ENCODE measurements at places on chromosomes 6 and 20. TPM values are rescaled to one million over a fixed set of nuclear protein-coding genes. Genes with fewer than 3 reads are reported as not detected.

GRCh38 chr6:8731874-8732273 lies 296.5 kb upstream of the SLC35B3 start:
- DNase-seq: no peak

The LY6G5B gene
- total RNA-seq: 44.1 TPM

- no peak for DNase-seq
Observed at GRCh38 chr20:50980071-50980681, 21.6 kb downstream of the MOCS3 start.

The SUPT3H gene
- 20.6 TPM for total RNA-seq

DNA sequence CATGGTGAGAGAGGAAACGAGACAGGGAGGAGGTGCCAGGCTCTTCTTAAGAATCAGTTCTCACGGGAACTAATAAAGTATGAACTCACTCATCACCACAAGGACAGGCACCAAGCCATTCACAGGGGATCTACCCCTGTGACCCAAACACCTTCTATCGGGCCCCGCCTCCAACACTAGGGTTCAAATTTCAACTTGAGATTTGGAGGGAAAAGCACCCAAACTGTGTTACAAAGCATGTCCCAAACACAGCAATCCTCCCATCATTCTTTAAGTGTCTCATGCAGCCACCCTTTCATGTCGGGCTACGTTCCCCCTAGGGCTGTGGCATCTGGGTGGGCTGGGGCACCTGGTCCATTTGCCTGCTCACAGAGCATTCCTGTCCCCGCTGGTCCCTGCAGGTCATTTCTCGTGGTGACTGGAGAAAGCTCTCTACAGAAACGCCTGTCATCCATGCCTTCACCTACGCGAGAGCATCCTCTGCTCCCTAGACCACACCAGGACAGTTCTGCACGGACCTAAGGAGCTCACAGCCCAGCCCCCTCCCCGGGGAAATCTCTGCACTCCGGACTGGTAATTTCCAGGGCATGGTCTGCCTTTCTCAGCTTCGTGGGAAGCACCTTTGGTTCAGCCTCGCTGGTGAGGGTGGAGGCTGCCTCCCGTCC lies 79.6 kb downstream of the TTLL2 start:
- DNase-seq: no peak

- no peak for DNase-seq
Observed at GRCh38 chr6:139613496-139613895, 239.0 kb upstream of the CITED2 start.

The POU5F1 gene
- 1.6 TPM for total RNA-seq

GRCh38 chr6:14259594-14260152 lies 142.1 kb downstream of the CD83 start:
- no peak for DNase-seq

DNA sequence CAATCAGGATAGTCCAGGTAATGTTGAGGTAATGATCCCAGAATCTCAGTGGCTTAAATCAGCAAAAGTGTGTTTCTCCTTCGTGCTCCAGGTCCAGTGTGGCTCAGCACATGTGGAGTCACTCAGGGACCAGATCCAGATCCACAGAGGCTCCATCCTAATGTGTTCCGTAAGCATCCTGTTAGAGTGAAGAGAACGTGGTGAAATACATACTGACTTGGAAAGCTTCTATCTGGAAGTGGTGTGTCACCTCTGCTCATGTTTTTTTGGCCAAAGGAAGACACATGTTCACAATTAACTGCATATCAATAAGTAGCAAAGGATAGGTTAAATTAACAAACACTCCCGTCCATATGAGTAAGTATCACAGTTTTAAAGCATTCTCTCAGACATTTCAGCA lies 26.8 kb upstream of the PREP start:
- DNase-seq: no peak

DNA sequence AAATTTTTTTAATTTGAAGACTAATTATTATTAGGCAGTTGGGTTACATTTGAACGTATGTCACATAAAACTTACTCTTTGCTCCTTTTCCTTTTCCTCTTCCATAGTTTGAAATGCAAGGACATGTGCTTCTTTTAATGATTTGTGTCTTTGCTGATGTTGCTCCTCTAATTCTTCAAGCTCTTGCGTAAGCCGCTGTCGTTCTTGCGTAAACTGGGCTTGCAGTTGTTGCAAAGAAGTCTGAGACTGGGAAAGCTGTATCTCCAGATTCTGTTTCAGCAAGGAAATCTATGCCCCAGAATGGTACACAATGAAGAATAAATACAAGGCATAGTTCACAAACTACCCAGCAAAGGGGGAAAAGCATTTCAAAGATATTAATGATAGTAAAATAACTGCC lies 45.1 kb upstream of the MCM9 start:
- DNase-seq: no peak

DNA sequence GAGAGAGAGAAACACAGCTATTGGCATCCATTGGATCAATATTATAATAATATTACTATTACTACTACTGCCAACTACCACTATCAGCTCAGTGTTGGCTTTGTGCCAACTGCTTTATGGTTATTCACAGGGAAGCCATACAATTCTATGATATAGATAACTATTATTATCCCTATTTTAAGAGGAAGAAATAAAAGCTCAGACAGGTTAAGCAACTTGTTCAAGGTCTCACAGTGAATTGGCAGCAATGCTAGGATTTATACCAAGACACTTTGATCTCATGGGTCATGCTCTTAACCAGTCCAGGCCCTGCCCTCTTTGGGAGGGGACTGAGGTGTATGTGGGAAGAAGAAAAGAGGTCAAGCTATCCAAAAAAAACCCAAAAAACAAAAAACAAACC lies 82.0 kb upstream of the TRAF3IP2 start:
- DNase-seq: no peak

DNA sequence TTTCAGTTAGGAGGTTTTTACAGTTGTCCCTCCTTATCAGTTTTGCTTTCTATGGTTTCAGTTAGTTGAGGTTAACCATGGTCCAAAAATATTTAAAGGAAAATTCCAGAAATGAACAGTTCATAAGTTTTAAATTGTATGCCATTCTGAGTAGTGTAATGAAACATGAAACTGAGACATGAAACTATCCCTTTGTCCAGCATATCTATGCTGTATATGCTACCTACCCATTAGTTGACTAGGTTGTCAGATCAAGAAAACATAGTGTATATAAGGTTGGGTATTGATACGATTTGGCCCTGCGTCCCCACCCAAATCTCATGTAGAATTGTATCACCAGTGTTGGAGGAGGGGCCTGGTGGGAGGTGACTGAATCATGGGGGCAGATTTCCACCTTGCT lies 39.1 kb downstream of the VGLL2 start:
- no peak for DNase-seq

DNA sequence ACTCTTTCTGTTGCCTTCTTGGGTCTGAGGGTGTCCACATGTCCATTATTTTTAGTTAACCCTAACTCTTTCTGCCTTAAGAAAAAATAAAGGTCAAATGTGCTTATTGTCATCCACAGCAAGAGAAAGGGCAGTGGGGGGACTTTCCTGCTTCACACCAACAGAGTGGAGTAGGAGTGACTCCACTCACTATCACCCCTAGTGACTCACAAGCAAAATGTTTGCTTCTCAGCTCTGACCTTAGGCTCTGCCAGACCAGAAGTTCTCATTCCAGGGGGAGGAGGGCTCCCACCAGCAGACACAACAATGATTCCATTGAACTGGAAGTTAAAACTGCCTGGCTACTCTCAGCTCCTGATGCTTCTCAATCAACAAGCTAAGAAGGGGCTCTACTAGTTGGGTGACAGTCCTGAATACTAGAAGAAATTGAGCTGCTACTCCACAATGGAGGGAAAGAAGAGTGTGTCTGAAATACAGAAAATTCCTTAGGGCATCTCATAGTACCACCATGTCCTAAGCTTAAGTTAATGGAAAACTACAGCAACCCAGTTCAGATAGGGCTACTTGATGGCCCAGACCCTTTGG lies 83.9 kb upstream of the AFDN start:
- no peak for DNase-seq

The FBXL4 gene
- total RNA-seq: 20.7 TPM

The RBPJL gene
- total RNA-seq: not detected

GRCh38 chr6:111301946-111302345 lies 181.1 kb downstream of the REV3L start:
- no peak for DNase-seq

GRCh38 chr6:137313928-137314855 lies 95.0 kb upstream of the IFNGR1 start:
- peak; percentile 58 for DNase-seq

DNA sequence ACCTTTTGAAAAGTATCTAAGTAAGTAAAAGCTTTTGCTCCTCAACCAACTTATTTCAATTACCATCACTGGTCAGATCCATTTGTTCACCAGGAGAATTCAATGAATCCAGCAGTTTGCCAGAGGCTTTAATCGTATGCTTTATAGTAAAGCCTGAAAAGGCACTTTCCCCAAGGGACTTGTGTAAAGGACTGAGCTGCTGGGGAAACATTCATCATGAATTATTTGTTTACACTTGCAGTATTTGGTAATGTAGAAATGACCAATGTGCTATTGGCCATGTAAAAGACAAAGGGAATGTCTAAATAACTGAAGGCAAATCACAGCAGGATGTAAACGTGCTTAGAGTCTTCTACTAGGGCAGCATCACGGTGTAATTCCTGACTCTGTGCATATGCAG lies 471.4 kb downstream of the ADGRB3 start:
- no peak for DNase-seq

The CRYBG1 gene
- 28.2 TPM for total RNA-seq

DNA sequence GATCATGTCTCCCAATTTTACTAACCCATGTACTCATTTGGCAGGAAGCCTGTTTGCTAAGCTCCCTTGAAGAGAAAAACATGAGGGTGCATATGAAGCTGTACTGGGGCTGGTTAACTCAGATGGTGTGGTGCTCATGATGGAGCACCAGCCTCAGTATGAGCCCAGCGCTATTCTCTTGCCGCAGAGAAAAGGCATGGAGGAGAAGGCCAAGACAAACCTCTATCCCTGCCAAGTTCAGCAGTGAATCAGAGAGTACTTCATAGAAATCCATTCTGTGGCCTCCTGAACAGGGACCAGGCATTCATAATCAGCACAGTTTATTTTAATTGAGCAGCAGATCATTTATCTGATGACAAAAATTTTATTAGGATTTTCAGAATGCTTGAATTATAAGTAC lies 398.1 kb downstream of the LMBRD1 start:
- DNase-seq: no peak

The PRICKLE4 gene
- not detected for total RNA-seq

GRCh38 chr6:108655806-108656651 lies 95.3 kb downstream of the FOXO3 start:
- DNase-seq: no peak

GRCh38 chr6:163459536-163459935 lies 45.0 kb downstream of the QKI start:
- DNase-seq: no peak

DNA sequence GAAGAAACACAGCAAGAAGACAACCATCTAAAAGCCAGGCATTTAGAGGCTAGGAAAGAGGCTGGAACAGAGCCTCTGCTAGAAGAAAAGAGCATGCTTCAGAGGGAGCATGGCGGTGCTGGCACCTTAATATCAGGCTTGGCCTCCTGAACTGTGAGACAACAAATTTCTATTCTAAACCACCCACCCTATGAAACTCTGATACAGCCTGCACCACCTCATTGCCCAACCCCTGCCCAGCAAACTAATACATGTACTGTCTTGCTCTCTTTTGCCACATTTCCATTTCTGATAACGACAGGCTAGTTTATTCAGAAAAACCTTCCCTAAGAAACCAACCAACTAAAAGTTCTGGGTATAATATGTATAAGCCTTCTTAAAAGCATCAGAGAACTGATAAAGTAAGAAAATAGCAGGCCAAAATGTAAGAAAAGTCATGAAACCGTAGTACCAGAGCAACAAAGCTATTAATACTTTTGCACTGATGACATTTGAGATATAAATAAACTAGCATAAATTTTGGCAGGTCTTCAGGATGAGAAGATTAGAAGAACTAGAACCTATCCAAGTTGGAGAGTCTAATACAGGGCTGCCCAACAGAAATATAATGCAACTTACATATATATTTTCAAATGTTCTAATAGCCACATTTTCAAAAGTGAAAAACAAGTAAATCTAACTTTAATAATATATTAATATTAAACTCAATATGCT lies 184.7 kb upstream of the HSF2 start:
- no peak for DNase-seq

The RIPPLY2 gene
- not detected for total RNA-seq

The SLC32A1 gene
- not detected for total RNA-seq

GRCh38 chr20:36528176-36528874 lies 13.0 kb upstream of the MYL9 start:
- no peak for DNase-seq

GRCh38 chr6:144878577-144878976 lies 593.4 kb downstream of the UTRN start:
- DNase-seq: no peak

- DNase-seq: no peak
Observed at GRCh38 chr6:71047417-71047816, 90.6 kb upstream of the B3GAT2 start.

The NMBR gene
- not detected for total RNA-seq

The MAS1L gene
- not detected for total RNA-seq

- DNase-seq: no peak
Observed at GRCh38 chr6:100228834-100229441, 234.9 kb upstream of the MCHR2 start.

DNA sequence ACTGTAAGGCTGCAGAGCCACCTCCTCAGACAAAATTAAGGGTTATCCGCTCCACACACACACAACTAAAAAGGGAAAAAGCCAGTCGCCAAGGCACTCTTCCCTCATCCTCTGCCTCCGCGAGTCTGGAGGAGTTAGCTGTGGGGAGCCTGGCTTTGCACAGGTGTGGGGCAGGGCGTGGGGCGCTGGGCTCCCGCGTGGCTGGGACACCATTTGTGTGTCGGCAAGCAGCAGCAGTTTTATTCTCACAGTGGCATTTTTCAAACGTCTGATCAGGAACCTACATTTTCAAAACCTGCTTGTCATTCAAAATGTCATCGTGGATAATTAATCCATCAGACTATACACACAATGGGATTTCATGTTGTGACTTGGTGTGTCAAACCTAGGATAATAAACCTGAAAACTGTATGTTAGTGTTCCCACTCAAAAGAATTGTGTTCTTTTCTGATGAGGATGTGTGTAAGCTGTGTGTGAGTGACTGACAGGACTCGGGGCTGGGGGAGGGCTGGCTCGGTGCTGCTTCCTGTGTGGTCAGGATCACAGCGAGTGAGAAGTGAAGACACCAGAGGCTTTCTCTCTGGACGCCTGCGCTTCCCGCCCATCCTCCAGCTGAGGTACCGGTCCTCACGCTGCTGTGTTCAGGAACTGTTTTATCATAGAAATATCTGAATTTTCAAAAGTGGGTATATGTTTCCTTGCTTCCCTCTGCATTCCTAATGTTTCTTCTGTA lies 83.1 kb downstream of the IRF4 start:
- DNase-seq: peak; percentile 67

GRCh38 chr20:10984913-10985312 lies 311.1 kb upstream of the JAG1 start:
- no peak for DNase-seq

GRCh38 chr6:17059022-17059421 lies 42.8 kb upstream of the STMND1 start:
- no peak for DNase-seq

DNA sequence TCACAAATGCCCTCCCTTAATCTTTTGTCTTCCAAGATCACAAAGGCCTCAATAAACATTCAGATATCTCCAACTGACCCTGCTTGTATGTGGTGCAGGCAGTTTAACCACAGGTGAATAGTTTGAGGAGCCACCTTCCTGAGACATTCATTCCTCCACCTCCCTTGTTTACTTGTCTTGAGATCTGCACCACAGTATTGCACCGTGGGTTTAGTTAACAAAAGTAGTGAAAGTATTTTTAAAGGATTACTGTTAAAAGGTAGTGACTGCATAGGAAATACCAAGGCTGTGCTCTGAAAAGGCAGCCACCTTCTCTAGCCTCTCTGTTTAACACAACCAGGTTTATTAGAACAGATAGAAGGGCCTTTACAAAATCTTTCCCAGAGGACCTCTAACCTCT lies 46.5 kb downstream of the SESN1 start:
- no peak for DNase-seq

The SEL1L2 gene
- total RNA-seq: not detected
